ENCODE measurements at places on chromosomes 13 and 19.

DNA sequence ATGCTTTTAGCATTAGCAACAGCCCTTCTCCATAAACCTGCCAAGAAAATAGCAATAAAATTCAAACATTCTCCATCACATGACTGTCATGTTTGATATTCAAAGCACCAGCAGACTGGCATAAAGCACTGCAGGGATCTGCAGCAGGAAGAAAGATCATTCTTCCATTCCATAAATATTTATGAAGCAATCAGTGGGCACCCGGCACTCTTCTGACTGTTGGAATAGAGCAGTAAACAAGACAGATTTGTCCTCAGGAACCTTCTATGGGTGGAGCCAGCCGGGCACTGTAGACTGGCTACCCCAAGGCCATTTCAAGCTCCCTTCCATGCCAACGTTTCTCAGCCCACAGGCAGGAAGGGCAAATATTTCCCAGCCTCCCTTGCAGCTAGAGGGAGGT, 25.5 kb downstream of the PLA2G4C start:
- no peak for DNase-seq

GRCh38 chr19:11787536-11787935, 10.8 kb upstream of the ZNF491 start:
- no peak for DNase-seq

DNA sequence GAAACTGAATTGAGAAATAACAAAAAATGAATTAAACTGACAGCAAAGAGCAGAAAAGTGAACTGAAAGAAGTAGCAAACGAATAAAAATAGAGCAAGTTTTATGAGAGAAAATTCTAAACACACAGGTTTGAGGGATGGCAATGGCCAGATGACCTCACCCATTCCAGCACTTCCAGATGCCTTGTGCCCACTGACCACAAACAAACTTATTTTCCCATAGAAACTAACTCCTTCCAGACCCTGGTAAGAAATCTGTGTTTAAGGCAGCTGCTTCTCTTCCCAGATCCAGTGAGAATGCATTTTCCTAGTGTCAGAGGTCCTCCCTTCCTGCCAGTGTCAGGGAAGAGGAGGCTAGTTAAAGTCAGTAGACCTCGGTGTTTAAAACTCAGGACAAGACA, 51.7 kb downstream of the RXFP2 start:
- no peak for DNase-seq

- DNase-seq, result no peak
Measured at GRCh38 chr13:50742968-50743367, 100.5 kb downstream of the DLEU7 start.

- DNase-seq, result peak; percentile 77
Measured at GRCh38 chr19:47707135-47707925, 5.9 kb upstream of the EHD2 start.

DNA sequence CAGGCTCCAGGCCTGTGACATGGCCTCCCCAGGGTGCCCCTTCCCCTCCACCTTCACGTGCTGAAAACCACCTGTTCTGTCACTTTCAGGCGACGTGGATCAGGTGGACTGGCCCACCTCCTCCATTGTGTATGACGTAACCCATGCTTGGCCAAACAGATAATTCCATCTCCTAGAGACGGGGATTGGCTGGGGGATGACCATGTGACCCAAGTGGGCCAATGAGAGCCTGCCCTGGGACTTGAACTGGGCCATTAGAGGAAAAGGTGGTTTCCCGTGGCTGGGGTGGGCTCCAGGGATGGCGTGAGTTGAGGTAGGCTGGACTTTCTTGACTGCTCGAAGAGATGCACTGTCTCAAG, 3.6 kb upstream of the ADAMTSL5 start:
- DNase-seq, result peak; percentile 20

DNA sequence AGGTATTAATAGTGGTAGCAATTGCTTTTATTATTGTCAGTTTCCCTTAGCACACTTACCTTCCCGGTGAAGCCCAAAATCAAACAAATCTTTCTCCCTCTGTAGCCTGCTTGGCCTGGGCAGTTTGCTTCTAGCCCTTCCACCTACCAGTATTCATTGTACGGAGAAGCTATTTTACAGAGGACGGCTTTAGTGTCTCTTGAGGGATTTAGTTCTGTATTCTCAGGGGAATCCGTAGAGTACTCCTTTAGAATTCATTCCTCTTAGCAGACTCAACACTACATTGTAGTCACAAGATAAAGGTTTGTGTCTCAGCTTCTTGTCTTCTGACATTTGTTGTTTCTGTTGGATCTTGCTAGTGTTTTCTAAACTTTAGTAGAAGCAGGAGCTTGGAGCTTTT, 24.1 kb upstream of the WTIP start:
- DNase-seq, result no peak

DNA sequence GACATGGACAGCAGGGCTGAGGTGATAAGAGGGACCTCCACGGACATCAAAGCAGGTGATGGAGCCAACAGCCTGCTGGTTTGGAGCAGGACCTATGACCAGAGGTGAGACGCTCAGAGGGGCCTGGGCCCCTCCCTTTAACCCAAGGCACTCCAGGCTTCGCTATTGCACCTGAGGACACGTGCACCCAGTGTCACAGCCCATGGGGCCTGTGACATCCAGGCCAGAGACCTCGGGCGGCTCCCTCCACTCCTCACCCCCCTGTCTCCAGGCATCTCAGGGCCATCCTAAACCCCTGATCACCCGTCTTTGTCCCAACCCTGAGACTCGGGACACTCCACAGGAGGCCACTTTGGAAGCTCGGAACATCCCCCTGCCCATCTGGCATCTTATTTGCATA, 12.9 kb downstream of the ADGRE5 start:
- DNase-seq, result no peak

GRCh38 chr19:35784503-35785338, 9.4 kb downstream of the ARHGAP33 start:
- DNase-seq, result no peak

GRCh38 chr13:30737511-30738337, 2.4 kb downstream of the ALOX5AP start:
- no peak for DNase-seq

DNA sequence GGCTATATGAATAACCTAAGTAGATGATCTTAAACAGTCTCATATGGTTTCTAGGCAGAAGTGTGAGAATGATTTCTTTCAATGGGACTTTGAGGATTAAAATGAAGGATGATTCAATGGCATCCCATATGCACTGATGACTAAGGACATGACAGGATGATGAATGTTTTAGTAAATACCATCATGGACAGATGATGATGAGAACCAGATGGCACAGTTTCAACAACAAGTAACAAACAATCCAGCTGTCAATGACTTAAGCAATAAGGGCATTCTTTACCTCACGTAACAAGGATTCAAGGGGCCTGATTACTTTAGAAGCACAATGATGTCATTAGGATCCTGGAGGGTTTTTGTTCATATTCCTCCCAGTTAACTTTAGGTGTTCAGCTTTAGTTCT, 2678.4 kb downstream of the PCDH9 start:
- DNase-seq, result no peak

DNA sequence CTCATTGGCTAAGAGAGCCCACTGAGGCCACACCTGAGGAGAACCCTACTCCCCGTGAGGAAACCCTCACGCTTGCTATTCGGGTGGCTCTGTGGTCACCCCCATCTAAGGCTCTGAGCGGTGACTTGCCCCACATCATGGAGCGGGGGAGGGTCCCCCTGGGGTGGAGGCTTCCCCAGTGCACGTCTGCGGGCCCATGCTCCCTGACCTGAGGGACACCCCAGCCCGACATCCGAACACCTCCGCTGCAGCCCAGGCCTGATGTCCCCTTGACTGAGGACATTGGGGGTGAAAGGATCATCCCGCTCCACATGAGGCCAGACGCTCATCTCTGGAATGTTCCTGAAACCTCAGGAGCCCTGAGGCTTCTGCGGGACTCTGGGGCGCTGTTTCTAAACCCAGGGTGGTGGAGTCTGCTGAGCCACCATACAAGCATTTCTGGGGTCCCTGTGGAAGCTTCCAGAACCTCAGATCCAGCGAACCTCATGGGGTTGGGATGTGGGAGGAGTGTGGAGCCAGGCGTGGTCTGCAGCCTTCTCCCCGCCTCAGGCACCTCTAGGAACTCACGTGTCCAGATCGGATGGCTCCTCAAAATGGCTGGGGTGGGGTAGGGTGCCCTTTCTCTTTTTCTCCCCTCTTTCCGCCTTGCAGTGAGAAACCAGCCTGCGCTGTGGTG, 19.9 kb downstream of the TMED1 start:
- DNase-seq, result no peak

DNA sequence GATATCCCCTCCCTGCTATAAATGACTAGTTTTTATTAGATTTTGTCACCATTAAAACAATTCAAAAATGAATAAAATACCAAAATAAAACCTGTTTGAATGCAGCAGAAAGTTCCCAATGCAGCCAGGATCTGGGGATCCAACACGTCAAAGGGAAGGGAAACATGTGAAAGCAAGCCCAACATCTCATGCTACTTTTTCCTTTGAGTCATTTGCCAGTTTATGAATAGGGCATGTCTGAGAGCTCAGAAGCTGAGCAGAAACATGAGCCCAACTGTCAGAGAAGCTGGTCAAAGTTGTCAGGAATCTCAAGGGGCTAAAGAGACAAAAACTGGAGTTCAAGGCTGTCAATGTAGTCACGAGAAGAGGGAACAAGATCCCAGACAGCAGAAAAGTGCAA, 526.4 kb downstream of the KLF5 start:
- no peak for DNase-seq

GRCh38 chr19:31275068-31275334, 74.2 kb downstream of the TSHZ3 start:
- no peak for DNase-seq

DNA sequence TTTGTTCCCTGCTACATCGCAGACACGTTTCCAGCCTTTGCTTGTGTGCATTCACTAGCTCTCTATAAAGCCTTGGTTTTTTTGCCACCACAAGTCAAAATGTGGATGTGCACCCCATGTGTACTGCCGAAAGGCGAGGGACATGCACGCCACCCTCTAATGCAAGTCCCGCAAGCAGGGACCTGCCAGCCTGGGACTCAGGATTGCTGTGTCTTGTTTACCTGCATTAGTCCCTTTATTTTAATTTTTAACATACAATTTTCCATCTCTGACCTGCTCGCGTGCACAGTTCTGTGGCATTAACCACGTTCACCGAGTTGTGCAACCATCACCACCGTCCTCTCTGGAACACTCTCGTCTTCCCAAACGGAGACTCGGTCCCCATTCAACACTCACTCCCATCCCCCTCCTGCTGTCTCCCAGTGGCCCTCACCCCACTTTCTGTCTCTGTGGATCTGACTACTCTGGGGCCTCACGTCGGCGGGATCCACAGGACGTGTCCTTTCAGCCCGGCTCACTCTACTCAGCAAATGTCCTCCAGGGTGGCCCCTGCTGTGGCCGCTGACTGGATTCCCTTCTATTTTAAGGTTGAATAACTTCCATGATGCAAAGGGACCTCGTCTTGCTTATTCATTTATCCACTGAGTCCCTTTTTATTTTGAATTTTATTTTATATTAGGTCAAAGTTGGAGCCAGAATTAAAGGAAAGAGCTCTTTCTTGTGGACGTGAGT, 58.4 kb downstream of the RASA3 start:
- no peak for DNase-seq

DNA sequence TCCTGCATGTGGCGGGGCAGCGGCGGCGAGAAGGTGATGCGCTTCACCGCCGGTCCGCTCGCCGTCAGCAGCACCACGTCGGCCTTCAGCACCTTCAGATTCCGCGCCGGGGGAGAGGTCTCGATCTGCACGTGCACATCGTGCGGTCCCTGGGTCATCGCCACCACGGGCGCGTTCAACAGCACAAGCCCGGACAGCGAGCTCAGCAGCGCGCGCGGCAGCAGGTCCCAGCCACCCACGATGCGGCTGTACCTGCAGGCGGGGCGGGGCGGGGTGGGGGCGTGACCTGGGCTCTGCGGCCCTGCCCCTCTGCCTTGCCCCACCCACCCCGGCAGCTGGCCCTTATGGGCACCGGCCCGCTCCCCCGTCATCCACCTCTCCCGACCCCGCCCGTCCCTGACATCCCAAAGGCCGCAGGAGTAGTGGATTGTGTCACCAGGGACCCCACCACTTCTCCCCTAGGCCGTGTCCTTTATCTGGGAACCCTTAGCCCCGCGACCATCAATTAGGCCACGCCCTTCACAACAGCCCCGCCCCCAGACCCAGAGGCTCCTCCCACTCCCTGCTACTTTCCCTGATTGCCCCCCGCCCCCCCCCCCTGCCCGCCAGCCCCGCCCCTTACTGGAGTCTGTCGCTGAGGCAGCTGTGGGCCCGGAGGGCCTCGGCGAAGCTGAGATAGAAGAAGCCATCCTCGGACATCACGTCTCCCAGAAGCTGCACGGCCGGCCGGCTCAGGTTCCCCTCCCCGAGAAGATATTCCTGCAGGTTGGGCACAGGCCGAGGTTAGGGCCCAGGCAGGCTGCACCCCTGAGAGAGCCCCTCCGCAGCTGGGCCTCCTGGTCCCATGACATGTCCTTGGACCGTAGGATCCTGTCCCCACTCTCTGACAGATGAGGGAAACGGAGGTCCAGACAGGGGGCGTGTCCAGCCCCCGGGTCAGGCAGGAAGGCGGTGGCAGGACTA, 6.1 kb downstream of the IL4I1 start:
- DNase-seq, result no peak

DNA sequence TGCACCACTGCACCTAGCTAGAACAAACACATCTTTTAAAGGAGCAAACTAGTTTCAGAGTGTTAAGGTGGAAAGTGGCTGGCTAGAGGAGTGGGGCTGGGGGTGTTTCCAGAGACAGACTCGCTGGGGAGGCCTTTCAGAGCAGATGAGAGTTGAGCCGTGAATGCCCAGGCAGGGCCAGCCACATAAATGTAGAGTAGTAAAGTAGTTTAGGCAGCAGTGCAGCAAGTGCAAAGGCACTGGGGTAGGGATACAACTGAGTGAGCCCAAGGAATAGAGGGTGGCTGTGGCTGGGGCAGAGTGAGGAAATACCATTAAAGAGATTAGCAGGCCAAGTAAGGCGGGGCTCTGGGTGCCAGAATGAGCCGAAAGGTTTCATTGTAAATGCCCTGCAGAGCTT, 72.0 kb downstream of the ALOX5AP start:
- DNase-seq, result no peak

- no peak for DNase-seq
Measured at GRCh38 chr13:25843692-25844091, 208.1 kb downstream of the SHISA2 start.

DNA sequence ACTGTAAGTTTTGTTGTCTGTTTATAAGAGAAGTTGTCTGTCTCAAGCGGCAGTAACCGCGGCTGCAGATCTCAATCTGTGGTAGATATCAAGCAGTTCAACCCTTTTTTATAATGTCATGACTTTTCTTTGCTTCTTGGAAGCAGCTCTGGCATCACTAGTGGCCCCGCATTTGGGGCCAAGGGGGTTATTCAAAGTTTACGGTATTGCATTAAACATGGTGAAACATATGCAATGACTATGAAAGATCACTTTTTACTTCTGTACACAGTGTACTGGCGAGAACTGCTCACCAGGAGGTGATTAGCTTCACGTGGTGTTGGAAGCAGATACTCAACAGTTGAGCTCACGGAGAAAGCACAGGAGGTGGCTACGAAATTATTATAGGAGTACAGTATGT, 4.6 kb upstream of the FFAR3 start:
- no peak for DNase-seq

DNA sequence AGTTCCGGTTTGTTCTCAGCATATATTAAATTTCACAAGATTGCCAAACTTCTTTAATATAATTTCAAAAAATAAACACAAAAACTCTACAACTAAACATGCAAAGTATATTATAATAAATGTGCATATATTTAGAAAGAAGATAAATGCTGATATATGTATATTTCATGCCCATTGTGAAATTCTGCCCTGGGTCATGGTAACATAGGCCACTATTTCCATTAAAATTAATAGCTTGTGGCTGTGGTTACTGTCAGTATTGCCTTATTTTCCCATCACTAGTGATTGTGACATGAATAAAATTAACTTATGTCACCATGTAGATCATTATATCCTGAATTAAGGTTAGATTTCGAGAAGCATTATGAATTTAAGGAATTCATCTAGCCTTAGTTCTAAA, 410.9 kb downstream of the DACH1 start:
- no peak for DNase-seq

Measured in NCI-H1436 (cell line).